ENCODE measurements at places on chromosomes 3 and 15.

GRCh38 chr3:184620475-184621119, 59.0 kb downstream of the EPHB3 start:
- DNase-seq = no peak

- no peak for DNase-seq
Observed at GRCh38 chr3:119297169-119297568, 3.0 kb downstream of the ARHGAP31 start.

DNA sequence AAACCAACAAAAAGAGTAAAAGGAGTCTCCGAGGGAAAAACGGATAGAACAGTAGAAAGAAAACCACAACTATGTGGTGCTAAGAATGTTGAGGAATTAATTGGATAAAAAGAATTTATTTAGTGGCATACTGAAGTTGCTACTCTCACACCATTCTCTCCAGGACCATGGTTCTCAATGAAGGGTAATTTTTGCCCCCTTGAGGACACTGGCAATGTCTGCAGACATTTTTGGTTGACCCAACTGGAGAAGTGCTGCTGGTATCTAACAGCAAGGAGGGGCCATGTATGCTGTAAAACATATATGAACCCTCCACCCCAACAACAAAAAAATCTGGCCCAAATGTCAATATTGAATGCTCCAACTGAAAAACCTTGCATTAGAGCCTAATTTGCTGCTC, 85.9 kb upstream of the CSPG5 start:
- no peak for DNase-seq

DNA sequence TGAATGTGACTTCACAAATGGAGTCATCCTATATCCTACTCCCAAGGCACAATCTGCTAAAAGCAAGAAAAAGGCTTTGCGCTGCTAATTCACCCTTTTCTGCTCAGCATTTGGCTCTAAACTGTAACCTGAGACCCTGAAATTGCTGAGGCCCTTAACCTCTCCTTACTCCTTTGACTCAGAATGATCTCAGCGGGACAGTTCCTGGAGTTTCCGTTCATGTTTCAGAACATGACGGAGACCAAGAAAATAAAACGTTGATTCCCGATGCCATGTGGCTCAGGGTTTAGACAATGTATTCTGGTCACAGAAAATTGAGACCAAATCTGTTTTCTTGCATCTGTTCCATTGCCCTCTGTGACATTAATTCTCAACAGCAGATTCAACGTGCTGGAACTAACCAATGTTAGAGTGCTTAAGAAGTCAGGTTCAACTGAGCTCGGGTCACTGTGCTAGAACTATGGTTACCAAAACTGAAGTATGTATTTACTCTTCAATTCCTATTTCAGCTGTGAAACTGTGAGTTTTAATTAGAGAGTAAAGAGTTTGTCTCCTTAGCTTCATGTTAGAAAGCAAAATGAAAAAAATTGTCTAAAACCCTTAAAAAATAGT, 45.4 kb upstream of the TMC3 start:
- DNase-seq = no peak

DNA sequence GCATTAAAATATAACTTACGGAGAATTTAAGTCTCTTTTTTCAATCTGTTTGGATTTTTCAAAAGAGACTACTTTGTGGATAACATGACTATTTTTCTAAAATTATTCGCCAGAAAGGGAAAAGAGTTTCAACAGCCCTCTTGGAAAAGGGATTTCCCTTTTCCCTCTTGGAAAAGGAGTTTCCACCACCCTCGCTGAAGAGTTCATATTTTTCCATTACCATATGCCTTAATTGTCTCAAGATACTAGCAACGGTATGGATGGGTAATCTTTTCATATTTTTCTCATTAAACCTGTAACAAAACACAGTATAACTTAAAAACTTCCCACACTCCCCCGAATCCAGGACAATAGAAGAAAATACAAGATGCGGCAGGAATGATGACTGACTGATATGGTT, 66.1 kb upstream of the SPATA12 start:
- DNase-seq = no peak

GRCh38 chr15:42289166-42289565, 15.9 kb upstream of the TMEM87A start:
- DNase-seq = no peak

DNA sequence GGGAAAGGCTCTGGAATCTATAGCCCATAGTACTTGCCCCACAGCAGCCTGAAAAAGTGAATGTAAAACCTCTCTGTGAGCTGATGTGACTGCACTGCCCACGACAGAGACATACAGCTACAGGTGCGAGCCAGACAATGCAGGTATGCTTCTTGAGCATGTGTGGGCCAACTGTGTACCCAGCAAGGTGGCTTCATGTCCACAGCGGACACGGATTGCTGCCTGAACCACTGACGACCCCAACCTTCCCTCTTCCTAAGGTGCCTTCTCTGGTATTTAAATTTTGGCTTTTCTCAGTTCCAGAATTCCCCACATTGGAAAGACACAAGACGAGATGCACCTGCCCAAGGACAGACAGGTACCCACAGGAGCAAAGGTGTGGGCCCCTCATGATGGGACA, 65.8 kb downstream of the SCN5A start:
- no peak for DNase-seq

DNA sequence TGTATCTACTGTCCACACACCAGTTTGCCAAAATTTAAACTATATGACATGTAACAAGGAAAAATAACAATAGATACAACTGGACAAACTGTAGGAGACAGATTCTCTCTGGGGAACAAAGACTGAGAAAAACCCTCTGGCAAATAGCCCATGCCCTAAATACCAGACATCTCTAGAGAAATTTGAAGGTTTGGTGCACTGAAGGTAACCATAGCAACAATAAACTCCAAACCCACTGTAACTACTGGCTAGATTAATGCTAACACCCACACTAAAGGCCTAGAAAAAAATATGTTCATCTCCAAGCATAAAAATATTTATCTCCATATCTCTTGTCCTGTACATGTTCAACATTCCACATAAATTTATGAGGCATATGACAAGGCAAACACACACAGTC, 267.1 kb downstream of the STXBP5L start:
- no peak for DNase-seq

- DNase-seq = no peak
Observed at GRCh38 chr15:90024406-90024805, 23.3 kb downstream of the ZNF710 start.

GRCh38 chr15:70775160-70775559, 11.8 kb upstream of the UACA start:
- DNase-seq = no peak

DNA sequence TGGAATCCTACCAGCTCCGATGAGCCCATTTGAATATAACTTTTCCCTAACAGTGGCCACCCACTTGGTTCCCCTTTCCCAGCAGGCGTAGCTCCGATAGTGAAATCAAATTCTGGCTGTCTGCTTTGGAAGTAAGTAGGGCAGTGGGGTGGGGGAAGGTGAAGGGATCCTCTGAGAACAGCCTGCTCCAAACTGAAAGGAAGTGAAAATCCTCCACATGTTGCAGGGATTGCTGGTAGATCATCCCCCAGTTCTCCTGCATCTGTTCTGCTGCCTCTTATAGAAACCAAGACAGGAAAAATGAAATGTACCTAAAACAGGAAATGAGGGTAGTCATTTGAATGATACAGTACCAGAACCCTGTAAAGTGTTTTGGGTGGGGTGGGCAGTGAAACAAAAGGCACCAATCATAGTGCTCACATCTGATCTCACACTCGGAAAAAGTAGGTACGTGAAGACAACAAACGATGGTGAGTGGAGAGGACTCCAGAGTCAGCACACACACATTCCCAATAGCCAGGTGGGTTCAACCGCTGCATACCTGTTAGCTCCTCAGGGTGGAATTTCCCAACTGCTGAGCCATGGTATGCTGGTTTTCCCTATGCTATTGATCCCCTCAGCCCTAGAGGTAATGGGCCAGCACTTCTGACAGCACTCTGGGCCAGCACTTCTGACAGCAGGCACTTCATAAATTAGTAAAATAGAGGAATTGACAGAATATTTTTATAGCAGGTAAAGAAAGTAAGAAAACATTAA, 304.9 kb upstream of the ADAMTS9 start:
- no peak for DNase-seq

- no peak for DNase-seq
Observed at GRCh38 chr15:22918056-22918455, 62.1 kb downstream of the CYFIP1 start.

DNA sequence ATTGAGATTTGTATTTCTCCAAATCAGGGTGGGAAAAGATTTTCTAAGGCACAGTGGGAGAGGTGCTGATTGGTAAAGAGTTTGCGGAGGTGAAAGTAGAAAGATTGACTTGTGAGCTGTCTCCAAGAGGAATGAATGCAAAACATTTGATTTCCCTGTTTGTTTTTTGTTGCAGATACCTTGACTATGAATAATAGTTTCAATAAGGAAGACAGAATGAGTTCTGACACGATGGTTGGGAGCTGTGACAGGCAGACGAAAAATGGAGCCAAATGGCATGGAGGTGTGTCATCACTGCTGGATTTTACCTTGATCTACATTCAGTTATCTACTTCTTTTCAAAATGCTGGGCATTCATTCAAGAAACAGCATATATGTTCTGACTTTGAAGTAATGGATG, 145.1 kb downstream of the NFKBIZ start:
- no peak for DNase-seq

DNA sequence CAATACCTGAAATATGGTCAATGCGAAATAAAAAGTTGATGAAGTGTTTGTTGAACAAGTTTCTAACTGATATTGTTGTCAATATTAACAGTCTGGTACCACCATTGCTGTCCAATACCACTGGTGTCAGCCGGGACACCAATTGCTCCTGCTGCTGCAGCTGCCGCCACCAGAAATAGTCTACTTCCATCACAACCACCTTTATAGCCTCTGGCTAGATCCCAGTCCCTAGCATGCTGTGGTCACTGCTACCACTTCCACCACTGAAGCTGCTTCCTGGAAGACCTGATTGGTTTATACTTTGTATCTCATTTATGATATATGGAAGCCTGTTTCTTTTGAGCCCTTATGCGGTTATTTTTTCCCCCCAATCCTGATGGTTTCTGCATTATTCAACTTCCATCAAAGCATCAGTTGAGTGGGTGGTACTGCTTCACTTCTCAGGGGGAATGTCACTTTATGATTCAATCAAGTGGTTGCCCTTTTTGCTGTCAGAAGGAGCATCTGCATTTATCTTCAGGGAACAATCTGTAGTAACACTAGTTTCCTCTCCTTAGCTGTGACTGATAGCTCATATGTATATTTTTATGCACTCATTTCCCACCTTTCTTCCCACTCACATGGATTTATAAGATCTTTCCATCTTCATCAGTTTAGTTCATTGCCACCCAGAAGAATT, 11.7 kb downstream of the LNP1 start:
- DNase-seq = no peak

All from stimulated activated CD4-positive, alpha-beta T cell treated with anti-CD3 and anti-CD28 coated beads, Interleukin-4, amount 100 ng/mL, for 1 hour (primary cell).